Right ventricle myocardium superior (tissue), 1 donor: ENCODE measurements at places on chromosomes 7 and 10. TPM values are rescaled to one million over a fixed set of nuclear protein-coding genes. Genes with fewer than 3 reads are reported as not detected.
A peak's percentile ranks its signal among the peaks of the same experiment; 100 is the strongest.

The GFRA1 gene
- 5.9 TPM for total RNA-seq

- DNase-seq = peak; percentile 83
Measured at GRCh38 chr10:98047009-98047741, 16.8 kb upstream of the CRTAC1 start.

GRCh38 chr7:114243646-114244045, 171.0 kb upstream of the FOXP2 start:
- DNase-seq = no peak

GRCh38 chr10:10734356-10735064, 283.2 kb upstream of the CELF2 start:
- DNase-seq = no peak

GRCh38 chr7:133026210-133026859, 55.6 kb downstream of the CHCHD3 start:
- no peak for DNase-seq
